ENCODE measurements at places on chromosomes 4 and X.

GRCh38 chr4:37609626-37610025, 76.5 kb downstream of the RELL1 start:
- no peak for DNase-seq

- no peak for DNase-seq
Observed at GRCh38 chrX:121781991-121782390, 734.6 kb downstream of the GLUD2 start.

DNA sequence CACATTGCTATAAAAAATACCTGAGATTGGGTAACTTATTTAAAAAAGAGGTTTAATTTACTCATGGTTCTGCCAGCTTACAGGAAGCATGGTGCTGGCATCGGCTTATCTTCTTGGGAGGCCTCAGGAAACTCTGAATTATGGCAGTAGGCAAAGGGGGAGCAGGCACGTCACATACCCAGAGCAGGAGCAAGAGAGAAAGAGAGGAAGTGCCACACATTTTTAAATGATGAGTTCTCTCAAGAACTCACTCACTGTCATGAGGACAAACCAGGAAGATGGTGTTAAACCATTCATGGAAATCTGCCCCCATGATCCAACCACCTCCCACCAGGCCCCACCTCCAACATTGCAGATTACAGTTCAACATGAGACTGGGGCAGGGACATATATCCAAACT, 10.0 kb upstream of the AFF1 start:
- no peak for DNase-seq

DNA sequence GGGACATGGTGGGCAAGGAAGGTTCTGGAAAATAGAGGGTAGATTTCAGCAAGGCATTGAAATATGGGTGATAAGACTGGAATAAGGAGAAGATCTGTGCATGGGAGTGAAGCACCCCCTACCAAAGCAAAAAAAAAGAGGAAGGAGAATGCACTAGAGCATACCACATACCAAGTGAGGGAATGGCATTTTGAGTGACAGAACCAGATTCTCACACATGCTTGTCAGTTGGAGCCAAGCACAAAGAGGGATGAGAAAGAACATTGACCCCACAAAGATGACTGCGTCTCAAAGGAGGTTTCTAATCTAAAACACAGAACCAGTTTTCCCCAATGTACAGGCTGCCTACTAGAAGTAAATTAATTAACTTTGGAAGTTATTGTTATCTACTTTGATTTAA, 140.3 kb upstream of the SMAD1 start:
- DNase-seq = no peak

DNA sequence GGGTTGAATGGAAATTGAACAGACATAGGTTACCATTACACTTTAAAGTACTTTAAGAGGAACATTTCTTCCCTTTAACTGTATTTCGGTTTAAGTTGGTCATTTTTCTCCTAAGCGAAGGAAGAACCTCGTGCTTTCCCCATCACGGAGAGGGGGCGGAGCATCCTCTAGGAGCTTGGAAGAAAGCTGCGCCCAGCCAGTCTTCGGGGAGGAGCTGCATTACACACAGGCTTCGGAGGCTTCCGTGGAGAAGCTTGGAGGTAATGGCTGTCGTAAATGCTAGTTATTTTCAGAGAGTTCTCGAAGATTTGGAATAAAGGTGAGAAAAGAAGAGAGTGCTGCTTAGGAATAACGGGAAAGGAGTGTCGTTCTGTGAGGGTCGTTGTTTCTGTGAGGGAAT, at the start of gene PWWP3B:
Gene PWWP3B, plus strand, starts transcription at position 199 of the 400 bp plus-strand sequence. CDS start 37,128 bp downstream, outside the sequence.
- DNase-seq = no peak

DNA sequence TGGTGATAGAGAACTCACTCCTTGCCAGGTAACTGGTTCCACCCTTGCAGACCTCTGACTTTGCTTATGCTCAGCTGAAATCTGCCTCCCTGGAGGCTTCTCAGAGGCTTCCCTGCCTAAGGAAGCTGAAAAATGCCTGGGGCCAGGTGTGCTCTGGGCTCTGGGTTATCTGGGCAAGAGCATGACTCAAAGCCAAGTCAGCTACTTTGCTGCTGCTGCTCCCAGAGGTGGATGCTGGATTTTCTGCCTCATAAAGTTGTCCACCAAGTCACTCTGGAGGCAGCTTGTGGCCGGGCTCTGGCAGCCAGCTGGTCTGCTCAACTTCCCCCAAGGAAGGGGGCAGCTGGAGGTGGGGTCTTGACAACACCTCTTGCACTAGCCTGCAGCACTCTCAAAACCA, 132.7 kb downstream of the PJA1 start:
- DNase-seq = no peak

DNA sequence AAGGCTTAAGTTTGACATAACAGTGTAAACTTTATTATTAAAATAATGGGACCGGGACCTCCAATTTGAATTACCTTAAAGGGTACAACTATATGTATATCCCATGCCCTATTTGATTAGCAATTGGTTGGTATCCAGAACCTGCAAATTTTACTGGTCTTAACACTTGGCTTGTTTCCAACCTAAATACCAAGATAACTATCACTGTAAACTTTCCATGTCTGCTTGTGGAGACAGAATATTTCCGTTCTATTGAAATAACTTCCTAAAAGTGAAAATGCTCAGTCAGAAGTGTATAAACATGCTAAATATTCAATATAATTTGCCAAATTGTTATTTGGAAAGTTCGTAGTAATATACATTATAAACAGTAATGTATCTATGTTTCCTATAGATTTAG, 154.0 kb downstream of the TMEM47 start:
- DNase-seq = no peak

- DNase-seq = no peak
Observed at GRCh38 chrX:23731951-23732350, 11.1 kb downstream of the ACOT9 start.

GRCh38 chr4:653080-653821, 20.8 kb downstream of the ATP5ME start:
- DNase-seq = no peak

DNA sequence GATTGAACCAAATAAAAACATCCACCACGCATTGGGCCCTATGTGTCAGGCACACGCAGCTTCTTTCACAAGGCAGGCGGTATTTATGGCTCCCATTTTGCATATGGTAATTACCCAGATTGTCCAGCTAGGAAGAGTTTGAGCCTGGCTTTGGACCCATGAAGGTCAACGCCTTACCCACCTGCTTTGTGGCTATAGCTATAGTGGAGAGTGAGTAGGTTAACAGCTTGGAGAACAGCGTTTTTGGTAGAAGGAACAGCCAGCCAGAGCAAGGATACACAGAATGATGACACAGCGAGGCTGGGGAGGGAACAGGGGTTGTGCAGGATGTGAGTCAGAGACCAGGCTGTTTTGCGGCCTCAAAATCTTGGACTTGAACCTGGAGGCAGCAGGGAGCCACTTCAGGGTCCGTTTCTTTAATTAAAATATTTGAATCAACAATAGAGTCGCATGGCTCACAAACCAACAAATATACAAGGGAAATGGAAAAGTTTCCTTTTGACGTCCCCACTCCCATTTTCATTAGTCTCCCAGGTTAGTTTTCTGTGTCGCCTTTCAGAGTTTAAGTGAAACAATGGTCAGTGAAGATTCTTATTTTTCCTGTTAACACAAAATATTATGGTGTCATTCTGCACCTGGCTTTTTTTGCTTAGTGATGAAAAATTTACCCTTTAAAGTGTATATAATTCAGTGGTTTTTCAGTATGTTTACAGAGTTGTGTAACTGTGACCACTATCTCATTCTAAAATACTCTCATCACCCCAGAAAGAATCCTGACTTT, 118.2 kb upstream of the STX18 start:
- DNase-seq = no peak

GRCh38 chr4:77072195-77072753, 3.5 kb downstream of the CCNI start:
- DNase-seq = no peak

- DNase-seq = no peak
Observed at GRCh38 chr4:140080883-140081282, 73.1 kb downstream of the MAML3 start.

DNA sequence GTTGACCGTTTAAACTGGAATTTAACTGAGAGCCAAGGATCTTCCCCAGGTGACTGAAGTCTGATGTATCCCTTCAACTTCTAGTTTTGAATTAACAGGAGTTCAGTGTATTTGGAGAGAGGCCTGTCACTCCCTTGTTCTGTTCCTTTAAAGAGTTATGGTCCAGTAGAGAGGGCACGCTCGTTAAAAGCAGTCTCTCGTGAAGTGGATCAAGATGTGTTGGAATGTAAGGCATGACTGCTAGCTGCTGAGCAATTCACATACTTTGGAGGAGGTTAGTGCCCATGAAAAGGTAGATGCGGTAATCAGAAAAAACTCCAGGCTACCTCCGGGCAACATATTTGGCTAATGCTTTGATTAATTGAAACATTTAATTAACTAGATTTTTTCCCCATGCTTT, 65.7 kb downstream of the SHROOM2 start:
- no peak for DNase-seq

DNA sequence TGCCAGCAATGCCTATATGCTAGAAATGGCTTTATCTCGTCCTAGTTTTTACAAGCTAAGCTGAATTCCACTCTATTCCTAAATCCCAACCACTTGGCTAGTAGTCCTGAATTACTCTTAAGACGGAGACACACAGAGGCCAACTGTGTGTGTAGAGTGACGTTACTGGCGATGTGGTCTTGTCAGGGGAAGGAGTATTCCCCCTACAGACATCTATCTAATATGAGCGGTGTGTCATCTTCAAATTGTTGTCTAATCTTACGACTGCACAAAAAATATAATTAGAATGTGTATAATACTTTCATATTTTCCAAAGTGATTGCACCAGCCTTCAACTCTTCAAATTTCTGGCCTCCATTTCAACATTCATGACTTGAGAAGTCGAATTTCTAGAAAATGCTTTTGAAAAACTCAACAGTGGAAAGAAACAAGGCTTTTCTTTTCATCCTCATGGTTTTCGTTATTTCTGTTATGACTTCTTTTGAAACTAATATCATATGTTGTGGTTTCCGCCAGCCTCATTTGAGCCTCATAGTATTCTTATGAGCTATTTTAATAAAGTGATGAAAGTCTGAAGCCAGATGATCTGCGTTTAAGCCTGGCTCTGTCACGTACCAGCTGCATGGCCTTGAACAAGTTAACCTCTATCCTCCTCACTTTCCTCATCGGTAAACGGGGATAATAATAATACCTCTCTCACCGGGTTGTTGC, 132.3 kb downstream of the SOWAHB start:
- no peak for DNase-seq

DNA sequence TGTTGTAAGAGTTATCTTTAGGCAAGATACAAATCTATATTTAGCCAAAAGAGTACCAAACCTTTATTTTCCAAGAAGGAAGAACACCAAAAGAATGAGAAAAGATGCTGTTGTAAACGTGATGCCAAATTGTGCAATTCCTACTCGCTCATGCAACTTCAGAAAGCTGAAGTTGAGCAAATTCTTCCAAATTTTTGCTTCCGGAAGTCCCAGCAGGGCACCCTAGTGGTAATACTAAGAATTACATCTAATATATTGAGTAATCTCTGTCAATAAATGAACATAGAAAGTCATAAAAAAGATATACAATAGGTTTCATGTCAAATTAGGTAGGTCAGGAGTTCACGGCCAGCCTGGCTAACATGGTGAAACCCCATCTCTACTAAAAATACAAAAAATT, 36.0 kb upstream of the SMARCAD1 start:
- no peak for DNase-seq

- DNase-seq = no peak
Observed at GRCh38 chrX:70505451-70505841, 60.8 kb downstream of the DLG3 start.

GRCh38 chrX:15043538-15043937, 170.3 kb downstream of the MOSPD2 start:
- DNase-seq = no peak

GRCh38 chr4:128471576-128471975, 184.0 kb upstream of the PGRMC2 start:
- no peak for DNase-seq

DNA sequence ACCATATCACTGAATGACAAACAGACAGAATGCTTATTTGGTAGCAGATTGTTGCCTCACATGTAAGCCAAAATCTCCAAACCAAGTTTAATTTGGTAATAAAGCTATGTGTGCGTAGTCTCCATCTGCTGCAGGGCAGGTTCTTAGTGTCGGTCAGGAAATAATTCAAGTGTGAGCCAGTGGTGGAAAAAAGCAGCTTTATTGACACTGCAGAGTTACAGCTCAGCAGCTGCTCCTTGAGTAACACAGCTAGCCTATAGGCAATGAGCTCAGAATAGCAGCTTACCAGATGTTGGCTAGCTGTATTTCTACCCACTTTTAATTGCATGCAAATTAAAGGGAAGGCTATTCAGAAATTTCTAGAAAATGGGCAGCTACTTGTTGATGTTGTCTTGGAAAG, 757.8 kb upstream of the HS3ST1 start:
- no peak for DNase-seq

DNA sequence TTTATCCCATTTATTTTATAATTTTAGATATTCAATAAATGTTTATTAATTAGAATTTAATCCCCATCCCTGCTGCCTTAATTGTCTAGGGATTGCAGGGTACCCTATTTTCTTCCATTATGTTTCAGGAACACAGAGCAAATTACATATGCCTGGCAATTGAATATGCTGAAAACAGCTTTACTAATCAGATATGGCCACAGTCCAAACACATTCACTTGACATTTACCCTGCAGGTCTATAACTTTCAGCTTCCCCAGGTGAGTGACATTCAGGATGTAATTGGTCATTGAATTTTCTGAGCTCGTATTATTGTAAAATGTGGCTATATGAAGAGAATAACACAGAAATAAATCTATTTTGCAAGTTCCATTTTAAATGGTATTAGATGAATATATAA, 218.7 kb upstream of the NDST4 start:
- DNase-seq = no peak

GRCh38 chr4:155383541-155383940, 6.8 kb upstream of the MAP9 start:
- DNase-seq = no peak

GRCh38 chr4:95572304-95572991, 23.7 kb upstream of the UNC5C start:
- no peak for DNase-seq

- no peak for DNase-seq
Observed at GRCh38 chr4:35559559-35560365, 684.6 kb downstream of the ARAP2 start.

DNA sequence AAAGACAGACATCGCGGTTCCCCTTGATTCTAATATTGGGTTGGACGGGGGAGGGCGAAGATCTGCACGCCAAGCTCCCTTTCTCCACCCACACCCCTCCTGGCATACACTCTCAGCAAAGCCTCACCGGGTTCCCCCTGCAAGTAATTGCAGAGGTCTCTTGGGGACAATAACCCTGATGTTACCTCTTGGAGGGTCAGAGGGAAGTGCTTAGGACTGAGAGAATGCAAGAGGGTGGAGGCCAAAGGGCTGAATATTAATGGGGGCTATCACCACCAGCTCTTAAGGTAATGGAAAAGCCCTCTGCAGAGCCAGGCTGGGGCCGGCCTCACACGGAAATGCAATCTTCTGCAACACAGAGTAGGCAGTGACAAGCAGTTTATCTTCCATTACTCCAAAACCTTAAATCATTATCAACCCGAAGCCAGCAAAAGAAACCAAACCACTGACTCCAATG, 344.1 kb upstream of the GATB start:
- no peak for DNase-seq

GRCh38 chr4:110042545-110043517, 130.1 kb downstream of the EGF start:
- DNase-seq = no peak

- no peak for DNase-seq
Observed at GRCh38 chr4:151652841-151653547, 107.8 kb downstream of the GATB start.
